Epithelial cell of umbilical artery (primary cell): ENCODE measurements at places on chromosomes 2 and 18. TPM values are rescaled to one million over a fixed set of nuclear protein-coding genes. Genes with fewer than 3 reads are reported as not detected.

KCNG2 gene
- total RNA-seq: not detected in 2 replicates

PHLPP1 gene
- total RNA-seq: 2.9 and 4.4 TPM in 2 replicates

ACTG2 gene
- total RNA-seq: 0.32 and 0.91 TPM in 2 replicates

C2orf78 gene
- not detected in 2 replicates for total RNA-seq

UCN gene
- total RNA-seq: 0.46 TPM in 1 of 2 replicates, not detected in the other

SLC11A1 gene
- total RNA-seq: 0.32 TPM in 1 of 2 replicates, not detected in the other

UGT1A8 gene
- not detected in 2 replicates for total RNA-seq

VAMP5 gene
- total RNA-seq: 80.7 and 81.9 TPM in 2 replicates

TMEM247 gene
- total RNA-seq: not detected in 2 replicates

PARD6G gene
- total RNA-seq: 0.46 and 0.97 TPM in 2 replicates

RANBP2 gene
- 77.6 and 95.4 TPM in 2 replicates for total RNA-seq

SLC5A7 gene
- not detected in 2 replicates for total RNA-seq

PROKR1 gene
- total RNA-seq: not detected in 2 replicates

TPO gene
- total RNA-seq: not detected in 2 replicates

WDR33 gene
- total RNA-seq: 22.4 and 34.3 TPM in 2 replicates

AGAP1 gene
- 4.7 and 4.9 TPM in 2 replicates for total RNA-seq

RGPD4 gene
- not detected in 2 replicates for total RNA-seq

TACR1 gene
- not detected in 2 replicates for total RNA-seq

DTNA gene
- total RNA-seq: 7.1 and 9.1 TPM in 2 replicates

C1QL2 gene
- total RNA-seq: 0.15 TPM in 1 of 2 replicates, not detected in the other

CXCR1 gene
- total RNA-seq: not detected in 2 replicates

MDH1B gene
- under 0.01 and 0.61 TPM in 2 replicates for total RNA-seq

NT5DC4 gene
- not detected in 2 replicates for total RNA-seq
